Skin of body (tissue), 3 donors: ENCODE measurements at places on chromosomes 7 and 10. TPM values are rescaled to one million over a fixed set of nuclear protein-coding genes. Genes with fewer than 3 reads are reported as not detected.

DNA sequence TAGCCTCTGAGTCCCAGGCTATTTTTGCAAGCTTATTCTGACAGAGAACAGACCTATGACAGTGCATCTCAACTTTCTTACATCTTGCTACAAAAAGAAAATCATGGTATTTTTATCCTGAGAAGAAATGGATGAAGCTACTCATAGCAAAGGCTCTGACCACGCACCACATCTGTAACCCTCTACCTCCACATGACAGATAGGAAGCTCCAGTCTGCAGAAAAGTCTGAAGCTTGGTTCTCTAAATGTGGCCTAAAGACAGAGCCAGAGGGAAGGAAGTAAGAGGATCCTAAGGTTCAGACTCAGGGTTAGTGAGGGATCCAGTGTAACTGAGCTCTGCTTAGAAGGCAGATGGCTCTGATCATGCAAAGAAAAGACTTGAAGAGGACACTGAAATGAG lies 58.4 kb upstream of the ABCB5 start:
- DNase-seq: no peak

DNA sequence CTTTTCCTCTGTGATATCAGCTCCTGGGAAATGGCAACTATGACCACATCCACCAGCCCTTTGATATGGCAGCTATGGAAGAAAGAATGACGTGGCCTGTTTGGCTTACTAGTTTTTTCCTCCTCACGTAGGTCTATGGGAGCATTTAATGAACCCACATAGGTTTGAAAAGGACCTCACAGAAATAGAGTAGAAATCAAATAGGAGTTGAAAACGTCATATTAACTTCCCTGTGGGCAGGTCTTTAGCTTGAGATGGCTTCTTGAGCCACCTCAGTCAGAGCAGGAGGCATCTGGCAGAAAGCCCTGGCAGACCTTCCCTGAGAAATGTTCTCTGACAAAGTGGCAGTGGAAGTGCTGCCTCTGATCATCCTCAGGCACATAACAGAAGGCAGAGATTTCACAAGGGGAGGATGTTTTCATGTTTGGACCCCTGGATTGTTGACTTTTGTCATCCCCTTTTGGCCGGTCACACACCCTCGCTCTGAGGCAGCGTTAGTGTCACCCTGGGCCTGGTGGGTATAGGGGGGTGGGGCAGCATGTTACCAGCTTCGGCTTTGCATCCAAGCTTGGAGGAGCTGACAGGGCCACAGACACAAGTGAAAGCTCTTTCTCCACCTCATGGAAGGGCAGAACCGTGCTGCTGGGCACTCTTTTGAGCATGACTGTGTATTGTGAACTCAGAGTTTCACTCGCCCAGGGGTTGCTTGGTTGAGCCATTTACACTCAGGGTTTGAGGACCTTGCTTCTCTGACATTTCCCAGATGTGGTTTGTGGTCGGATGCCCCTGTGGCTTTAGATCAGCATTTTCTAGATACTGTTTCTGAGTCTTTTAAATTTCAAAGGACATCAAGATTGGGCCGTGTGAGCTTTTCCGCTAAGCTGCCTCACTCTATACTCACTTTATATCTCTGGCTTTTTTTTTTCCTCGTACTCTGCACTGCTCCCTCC lies 184.2 kb downstream of the STK31 start:
- DNase-seq: no peak

WDFY4 gene
- total RNA-seq: 4.3 TPM

CPA2 gene
- not detected for total RNA-seq

PTPN20 gene
- total RNA-seq: 3.2 TPM

GRCh38 chr10:110530131-110530831 lies 32.6 kb downstream of the DUSP5 start:
- DNase-seq: no peak

TRIM73 gene
- total RNA-seq: 1.7 TPM

AUTS2 gene
- total RNA-seq: 61.0 TPM

- DNase-seq: no peak
These were observed 7.4 kb upstream of the PAPSS2 start for GRCh38 chr10:87652261-87652660.

EFCAB10 gene
- total RNA-seq: not detected

FOXI2 gene
- 0.20 TPM for total RNA-seq

GRCh38 chr10:78545756-78546155 lies 512.1 kb downstream of the RPS24 start:
- no peak for DNase-seq

DNA sequence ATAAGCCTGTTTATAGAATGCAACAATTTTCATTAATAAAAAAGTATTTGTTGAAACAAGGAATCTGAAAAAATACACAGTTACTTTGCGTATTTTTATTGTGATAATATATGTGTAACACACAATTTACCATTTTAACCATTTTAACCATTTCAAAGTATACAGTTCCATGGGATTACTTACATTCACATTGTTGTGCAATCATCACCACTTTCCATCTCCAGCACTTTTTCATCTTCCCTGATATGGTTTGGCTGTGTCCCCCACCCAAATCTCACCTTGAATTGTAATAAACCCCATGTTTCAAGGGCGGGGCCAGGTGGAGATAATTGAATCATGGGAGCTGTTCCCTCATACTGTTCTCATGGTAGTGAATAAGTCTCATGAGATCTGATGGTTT lies 61.3 kb upstream of the GLCCI1 start:
- DNase-seq: no peak

DNA sequence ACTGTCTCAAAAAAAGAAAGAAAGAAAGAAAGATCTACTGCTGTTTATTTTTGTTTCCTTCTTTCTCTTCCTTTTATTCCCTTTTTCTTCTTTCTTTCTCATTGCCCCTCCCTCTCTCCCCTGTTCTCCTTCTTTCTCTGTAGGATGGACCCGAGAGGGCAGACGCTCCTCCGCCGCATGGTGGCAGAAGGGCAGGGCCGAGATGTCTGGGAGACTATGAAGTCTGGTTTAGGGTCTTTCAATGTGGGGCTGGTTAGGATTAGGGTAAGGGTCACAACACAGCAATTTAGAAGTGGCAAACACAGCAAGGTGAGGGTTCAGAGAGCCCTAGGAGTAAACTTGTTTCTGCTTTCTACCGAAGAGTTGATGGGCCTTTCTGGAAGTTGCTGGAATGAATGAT lies 45.7 kb upstream of the RASGEF1A start:
- no peak for DNase-seq

GRCh38 chr7:36895192-36895591 lies 170.9 kb upstream of the AOAH start:
- no peak for DNase-seq

WNT2 gene
- total RNA-seq: 4.5 TPM

DNA sequence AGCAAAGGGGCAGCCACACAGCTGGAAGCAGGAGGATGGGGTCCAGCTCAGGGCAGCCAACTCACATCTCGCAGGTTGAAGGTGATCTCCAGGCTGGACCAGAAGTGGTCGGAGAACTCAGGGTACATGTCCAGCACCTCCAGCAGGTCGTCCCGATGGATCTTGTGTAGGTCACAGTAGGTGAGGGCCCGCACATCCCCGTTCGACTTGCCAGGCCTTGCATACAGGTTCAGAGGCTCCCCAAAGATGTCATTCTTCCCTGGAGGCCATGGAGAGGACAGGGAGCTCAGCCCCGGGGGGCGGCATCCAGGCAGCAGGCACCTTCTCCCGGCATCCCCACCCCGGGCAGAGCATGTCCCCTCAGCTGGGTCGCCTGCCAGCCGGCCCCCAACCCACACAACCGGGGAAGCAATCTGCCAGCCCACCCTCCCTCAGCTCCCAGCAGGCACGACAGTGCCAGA lies 29.3 kb downstream of the KCNH2 start:
- no peak for DNase-seq

- DNase-seq: peak; percentile 12
These were observed 25.4 kb upstream of the PRXL2A start for GRCh38 chr10:80382989-80383388.

AKR1B1 gene
- total RNA-seq: 25.1 TPM

DNA sequence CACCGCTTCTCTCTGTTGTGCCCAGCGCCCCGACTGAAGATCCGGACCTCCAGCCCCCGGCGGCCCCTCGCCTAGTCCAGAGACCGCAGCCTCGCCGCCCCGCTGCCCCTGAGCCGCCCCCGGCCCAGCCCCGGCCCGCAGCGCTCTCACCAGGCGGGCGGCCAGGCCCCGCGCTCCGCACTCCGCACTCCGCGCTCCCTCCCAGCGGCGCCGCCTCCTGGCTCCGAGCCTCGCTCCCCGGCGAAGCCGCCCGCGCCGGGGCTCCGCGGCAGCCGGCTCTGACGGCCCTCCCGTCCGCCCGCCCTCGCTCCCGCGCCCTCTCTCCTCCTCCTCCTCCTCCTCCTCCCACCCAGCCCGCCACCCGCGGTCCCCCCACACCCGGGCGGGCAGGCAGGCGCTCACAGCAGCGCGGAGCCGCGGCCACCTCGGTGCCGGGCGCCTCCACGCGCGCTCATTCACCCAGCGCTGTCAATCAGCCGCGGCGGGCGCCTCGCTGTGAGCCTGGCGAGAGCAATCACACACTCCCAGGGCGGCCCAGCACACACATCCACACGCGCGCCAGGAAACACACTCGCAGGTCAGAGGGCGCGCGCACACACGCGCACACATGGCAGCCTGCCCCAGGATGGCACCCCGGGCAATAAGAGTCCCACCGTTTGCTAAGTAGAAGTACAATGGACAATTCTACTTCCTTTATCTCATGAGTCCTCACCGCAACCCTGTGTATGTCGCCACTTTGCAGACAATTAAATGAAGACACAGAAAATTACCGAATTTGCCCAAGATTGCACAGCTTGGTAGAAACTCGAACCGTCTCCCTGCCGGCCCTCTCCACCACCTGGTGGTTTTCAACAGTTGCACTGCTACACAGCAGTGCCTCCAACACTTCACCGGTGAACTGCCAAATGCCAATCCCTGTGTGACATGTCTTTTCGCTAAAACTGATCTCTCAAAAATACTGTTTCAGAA lies at the start of gene PRRT4:
TSS of gene PRRT4 (minus strand) at position 280 of the 969 bp plus-strand sequence.
- DNase-seq: no peak

DNA sequence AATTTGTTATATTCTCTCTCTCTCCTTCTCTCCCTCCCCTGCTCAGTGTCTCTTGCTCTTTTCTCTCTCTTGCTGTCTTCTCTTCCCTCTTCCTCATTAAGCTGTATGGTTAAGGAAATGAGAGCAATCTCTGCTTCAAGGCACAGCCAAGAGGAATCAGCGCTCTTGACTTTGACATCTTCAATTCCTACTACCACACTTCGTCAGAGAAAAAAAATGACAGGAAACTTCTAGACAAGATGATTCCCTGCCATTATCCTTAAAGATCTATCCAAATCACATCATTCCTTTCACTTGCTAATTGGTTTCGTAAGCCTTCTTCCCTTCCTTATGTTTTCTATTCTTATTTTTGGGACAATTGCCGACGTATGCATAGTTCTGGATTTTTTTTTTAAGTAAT lies 425.0 kb downstream of the KCNMA1 start:
- peak; percentile 1 for DNase-seq

DNA sequence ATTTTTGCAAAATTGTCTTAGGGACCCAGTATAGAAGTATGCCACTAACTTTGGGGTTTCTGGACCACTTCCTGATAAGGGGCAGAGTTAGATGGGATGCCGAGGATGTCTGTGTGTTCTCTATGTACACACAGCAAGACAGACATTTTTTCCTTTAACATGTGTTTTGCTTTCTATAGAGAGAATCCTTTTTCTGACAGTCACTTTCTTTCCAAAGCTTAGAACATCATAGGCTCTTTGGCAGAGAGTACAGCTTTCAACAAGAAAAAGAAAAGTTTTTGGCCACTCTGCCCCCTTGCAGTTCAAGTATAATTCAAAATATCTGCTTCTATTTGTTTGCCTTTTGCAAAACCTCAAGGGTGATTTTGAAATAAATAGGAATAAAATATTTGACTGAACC lies 44.1 kb downstream of the PAPSS2 start:
- DNase-seq: peak; percentile 24

C7orf57 gene
- total RNA-seq: 0.10 TPM
